ENCODE measurements at places on chromosomes 16 and 17.
A peak's percentile ranks its signal among the peaks of the same experiment; 100 is the strongest.

- peak; percentile 58 for DNase-seq
Observed at GRCh38 chr17:58270476-58271215, 10.1 kb downstream of the MPO start.

DNA sequence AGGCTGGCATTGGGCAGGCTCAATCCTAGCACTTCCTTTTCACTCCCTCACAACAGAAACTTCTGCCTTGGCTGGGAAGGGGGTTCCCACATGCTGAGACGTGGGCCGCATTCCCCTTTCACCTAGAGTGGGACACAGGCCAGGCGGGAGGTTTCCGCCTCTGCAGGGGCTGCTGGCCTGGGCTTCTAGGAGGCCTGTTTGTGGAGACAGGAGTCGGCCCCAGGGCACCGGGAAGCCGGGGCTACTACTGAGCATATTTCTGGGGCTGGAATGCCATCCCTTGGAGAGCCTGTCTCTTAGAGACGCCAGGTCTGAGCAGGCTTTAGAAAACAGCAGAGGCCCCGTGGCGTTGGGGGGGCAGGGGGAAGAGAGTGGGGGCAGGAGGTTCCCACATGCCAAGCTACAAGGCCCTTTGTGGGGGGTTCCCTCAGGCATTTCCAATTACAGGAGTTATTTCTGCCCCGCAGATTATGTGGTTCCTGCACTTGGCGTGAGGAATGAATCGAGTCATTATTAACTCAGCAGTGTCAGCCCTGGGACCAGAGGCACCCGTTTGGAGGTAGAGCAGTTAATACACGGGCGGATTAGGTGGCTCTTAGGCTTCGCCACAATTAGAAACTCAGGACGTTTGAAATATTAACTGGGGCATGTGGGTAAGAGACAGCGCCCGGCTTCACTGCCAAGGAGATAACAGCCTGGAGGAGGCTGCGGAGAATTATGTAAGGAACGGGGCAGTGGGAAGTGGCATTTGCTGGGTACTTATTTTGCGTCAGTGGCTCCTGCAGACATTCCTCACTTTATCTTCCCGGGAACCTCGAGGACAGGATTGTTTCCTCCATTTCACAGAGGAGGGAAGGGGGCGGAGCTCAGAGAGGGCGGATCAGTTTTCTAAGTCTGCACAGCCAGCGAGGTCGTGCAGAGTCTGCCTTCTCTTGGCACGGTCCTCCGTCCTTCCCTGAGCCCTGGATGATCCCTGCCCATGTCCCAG is 162.5 kb downstream of the MAF start:
- DNase-seq, result no peak

- DNase-seq, result no peak
Observed at GRCh38 chr16:82892324-82892723, 265.6 kb downstream of the CDH13 start.

GRCh38 chr17:31511195-31511578 is 119.7 kb downstream of the RAB11FIP4 start:
- DNase-seq, result no peak

DNA sequence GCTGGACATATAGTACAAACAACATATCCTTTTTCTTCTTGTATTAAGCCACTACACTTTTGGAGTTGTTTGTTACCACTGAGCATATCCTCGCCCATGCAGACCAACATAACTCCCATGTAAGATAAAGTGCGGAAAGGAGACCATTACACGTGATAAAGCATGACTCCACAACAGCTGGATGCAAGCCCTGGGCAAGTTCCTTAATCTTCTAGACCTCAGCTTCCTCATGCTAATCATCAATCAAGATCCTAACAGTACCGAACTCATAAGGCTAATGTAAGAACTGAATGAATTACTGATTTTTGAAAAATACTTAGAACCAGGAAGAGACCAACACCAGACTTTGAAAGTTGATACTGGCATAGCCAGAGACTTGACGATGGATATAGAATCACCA is 47.0 kb upstream of the GSG1L start:
- DNase-seq, result no peak

DNA sequence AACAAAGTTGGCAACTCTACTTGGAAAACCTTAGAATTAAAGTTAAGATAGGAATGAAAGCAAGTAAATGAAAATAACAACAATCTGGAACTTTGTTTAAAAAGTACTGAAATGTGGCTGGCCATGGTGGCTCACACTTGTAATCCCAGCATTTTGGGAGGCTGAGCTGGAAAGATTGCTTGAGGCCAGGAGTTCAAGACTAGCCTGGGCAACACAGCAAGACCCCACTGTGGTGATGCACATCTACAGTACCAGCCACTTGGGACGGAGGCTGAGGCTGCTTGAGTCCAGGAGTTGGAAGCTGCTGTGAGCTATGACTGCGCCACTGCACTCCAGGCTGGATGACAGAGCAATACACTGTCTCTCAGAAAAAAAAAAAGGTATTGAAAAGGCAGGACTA is 51.7 kb downstream of the SYNRG start:
- DNase-seq, result no peak

- no peak for DNase-seq
Observed at GRCh38 chr17:68634345-68634876, 33.2 kb upstream of the FAM20A start.

DNA sequence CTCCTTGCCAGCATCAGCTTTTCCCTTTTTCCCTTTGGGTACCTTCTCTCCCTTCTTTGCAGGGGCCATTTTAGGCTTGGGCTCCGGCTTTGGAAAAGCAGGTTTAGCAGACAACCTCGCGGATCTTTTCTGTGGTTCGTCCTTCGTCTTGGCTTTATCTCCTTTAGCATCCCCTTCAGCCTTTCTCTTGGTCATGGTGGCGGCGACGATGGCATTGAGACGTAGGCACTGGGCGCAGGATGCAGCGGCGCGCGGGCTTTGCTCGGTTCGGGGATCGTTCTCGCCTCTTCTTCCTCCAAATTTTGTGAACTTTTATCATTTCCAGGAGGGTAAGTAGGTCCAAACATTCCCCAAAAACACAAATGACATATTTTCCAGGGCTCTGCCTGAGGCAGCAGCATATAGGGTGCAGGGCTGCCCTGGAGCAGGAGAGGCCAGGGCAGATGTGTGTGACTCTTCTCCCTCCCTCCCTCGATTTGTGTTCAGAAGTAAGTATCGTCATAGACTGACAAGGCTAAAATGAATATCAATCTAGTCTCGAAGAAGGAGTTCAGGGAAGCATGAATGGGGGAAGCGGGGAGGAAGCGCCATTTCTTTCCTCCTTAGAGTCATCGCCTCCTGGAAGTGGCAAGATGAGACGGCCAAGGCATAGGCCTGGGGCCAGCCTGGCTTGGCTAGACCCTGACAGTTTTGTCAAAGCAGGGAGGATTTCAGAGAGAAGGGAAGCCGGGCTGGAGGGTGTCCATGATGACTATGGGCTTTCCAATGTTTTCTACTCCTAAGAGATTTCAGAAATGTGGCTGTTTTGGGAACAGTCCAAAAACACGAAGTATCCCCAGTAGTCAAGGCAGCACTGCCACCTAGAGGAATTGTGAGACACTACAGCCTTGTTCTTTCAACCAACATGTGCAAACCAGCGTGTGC is 13.2 kb downstream of the CHCT1 start:
- peak; percentile 82 for DNase-seq

GRCh38 chr17:8366231-8366630 is 10.3 kb downstream of the KRABD2 start:
- DNase-seq, result no peak

DNA sequence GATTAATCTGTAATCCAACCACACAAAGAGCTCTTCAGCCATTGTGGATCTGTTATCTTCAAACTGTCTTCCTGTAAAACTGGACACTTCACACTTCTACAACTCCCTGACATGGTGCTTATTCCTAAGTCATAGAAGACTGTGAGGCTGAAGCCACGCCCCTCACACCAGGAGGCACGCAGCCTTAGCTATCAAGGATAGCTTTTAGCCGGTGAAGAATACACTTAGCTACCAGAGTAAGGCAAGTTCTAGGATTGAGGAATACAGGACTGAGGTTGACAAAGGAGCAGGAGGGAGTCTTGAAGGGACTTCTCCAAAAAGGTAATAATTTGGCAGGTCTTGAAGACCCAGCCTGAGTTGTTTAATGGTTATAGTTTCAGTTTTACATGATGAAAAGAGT is 79.8 kb upstream of the GAS7 start:
- peak; percentile 36 for DNase-seq

GRCh38 chr16:72091217-72091616 is 2.2 kb downstream of the TXNL4B start:
- no peak for DNase-seq

DNA sequence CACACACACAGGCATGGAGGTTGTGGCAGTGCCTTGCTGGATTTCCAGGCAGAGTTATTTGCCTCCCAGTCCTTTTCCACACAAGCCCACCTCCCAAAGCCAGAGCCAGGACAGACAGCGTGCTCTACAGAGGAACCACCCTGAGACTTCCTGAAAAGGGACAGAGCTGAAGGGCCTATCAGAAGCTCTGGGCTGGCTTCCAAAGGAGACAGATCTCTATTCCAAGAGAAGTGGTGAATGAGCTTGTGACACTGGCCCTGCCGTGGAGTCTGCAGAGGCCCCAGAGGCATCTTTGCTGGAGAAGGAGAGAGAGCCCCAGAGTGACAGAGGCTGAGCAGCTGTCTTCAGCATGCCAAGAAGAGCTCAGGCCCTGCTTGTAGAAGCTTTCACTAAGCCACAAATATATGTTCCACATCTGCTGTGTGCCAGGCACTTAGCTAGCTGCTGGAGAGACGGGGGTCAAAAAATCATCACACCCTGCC is 8.3 kb upstream of the LPCAT2 start:
- peak; percentile 42 for DNase-seq

DNA sequence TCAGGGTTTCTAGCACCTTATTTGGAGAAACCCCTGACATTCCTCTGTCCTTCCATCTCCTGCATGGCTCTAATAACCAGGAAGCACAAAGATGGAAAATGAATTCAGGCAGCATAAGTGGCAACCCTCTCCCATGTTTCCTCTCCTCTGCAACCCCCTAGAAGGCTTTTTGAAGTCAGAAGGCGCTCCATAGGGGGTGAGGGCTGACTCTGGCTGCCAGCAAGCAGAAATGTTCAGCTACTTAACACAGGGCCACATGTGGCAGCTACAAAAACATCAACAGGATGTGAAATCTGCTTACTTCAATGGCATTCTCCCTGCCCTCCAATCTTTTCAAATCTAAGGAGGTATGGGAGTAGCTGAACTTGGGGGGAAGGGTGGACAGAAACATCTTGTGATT is 55.2 kb upstream of the IRX5 start:
- DNase-seq, result no peak

GRCh38 chr17:47987240-47987835 is 16.4 kb downstream of the CDK5RAP3 start:
- DNase-seq, result no peak

GRCh38 chr17:36942019-36942599 is 4.8 kb downstream of the LHX1 start:
- DNase-seq, result no peak

GRCh38 chr16:55660828-55661227 is 5.0 kb downstream of the SLC6A2 start:
- no peak for DNase-seq

- DNase-seq, result no peak
Observed at GRCh38 chr17:78251773-78252103, 20.3 kb downstream of the TMEM235 start.

- DNase-seq, result no peak
Observed at GRCh38 chr16:50917950-50918703, 176.2 kb downstream of the CYLD start.

All from NB4 (cell line).